HuH-7.5 (cell line): ENCODE measurements at places on chromosomes 11 and 22.

- DNase-seq, result no peak
Observed at GRCh38 chr11:15944460-15944859, 411.9 kb downstream of the SOX6 start.

DNA sequence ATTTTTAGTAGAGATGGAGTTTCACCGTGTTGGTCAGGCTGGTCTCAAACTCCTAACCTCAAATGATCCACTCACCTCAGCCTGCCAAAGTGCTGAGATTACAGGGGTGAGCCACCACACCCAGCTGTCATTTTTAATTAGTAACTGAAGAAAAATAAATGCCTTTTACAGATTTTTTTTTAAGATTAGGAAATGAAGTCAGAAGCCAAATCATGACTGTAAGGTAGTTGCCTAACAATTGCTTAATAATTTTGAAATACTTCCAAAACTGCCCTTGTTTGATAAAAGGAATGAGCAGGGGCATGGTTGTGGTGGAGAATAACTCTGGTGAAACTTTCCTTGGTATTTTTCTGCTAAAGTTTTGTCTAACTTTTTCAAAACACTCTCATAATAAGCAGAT is 98.9 kb upstream of the SLC5A12 start:
- DNase-seq, result no peak

- no peak for DNase-seq
Observed at GRCh38 chr22:22906907-22907550, 19.4 kb downstream of the IGLL5 start.

DNA sequence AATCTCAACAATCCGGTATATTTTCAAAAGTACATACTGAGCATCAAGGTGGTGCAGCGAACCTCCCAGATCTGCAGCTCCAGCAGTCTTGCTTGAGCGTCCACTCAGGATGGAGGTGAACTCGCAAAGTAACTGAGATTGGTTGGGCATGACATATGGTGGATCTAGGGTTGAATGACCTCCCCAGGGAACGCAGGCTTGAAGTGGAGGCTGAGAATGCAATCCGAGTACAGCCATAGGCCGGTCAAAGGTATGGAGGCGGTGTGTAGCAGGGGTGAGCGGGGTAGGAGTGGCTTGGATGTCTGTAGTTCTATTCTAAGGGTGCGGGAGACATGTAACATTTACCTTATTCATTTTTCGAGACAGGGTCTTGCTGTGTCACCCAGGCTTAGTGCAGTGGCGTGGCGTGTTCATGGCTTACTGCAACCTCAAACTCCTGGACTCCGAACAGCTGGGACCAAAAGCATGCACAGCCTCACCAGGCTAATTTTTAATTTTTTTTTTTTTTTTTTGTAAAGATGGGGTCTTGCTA is 631 bp upstream of the C22orf39 start:
- DNase-seq, result peak; percentile 83

DNA sequence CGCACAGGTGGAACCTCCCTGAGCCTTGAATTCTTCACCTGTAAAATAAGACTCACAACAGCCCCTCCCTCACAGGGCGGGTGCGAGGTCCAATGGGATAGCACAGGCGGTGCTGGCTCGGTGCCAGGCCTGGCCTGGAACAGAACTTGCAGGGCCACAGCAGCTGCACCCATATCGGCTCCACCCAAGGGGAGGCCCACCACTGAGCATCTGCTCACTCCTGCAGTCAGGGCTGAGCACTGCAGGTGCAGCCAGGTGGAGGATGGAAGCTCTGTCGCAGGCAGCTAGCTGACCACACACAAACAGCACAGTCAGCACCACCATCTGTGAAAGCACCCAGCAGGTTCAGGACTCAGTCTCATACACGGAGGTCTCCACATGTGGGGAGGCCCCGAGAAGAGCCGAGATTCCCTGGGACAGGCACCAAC is 19.6 kb downstream of the VPS37C start:
- DNase-seq, result no peak

DNA sequence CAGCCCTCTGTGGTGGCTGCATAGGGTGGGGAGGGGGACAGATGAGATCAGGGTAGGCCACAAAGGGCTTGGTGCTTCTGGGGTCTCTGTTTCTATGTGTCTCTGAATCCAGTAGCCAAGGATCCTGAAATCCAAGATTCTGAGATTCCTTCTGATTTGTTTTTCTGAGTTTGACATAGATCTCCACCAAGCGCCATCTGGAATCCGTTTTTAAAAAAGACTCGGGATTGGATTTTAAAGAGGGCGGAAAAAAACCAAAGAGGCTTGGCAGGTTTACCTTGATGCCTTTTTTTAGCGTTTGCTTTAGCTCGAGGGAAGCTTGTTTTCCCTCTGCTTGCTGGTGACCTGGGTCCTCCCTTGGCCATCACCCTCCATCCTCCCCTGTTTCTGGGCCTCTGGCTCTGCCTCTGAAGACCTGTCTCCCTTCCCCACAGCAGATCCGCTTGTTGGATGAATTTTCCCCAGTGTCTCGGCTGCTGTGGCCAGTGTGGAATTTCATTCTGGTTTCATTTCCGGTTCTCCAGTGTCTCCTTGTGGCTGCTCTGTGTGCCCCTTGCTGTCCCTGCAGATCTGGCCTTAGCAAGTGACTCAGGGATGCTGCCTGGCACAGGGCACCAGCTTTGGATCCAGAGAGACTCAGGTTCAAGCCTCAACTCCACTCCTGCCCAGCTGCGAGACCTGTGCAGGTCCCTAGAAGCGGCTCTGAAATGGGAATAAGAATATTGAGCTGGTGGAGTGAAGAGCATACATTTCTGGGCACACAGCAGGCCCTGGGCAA is 15.1 kb downstream of the SYNGR1 start:
- DNase-seq, result no peak

- no peak for DNase-seq
Observed at GRCh38 chr22:36467946-36468345, 13.5 kb downstream of the TXN2 start.
